Stromal cell of bone marrow (primary cell): ENCODE measurements at places on chromosomes 12 and 14.

DNA sequence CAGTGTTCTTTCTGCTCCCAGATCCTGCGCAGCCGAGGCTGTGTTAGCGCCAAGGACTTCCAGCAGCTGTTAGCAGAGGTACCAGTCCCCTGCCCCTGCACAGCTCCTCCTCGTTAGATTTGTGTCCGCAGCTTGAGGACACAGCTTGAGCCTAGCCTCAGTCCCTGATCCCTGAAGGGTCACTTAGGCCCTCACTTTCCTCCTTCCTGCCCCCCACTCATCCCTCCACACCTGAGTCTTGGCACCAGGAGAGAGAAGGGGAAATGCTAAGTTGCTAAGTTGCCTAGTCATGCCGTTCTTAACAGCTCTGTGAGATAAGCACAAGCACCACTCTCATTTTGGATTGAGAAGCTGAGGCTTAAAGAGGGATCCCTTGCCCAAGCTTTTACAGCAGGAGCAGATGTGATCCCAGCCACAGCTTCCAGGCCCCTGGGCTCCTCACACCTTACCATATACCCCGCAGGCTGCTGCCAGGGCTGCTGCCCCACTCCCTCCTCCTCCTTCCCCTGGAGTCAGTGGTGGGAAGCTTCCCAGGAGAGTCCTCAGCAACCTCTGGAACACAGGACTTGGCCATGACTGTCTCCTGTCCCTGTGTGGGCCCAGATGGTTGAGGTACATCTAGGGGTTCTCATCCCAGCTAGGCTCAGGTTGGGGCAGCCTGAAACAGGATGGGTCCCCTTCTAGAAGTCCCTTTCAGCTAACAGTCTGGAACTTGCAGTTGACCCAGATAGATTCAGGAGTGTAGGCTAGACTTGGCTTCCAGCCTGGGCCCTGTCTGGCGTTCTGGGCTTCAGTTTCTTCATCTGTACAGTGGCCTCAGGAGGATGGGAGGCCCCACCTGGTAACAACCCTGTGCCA, 975 bp downstream of the OGFOD2 start:
- DNase-seq, result no peak

DNA sequence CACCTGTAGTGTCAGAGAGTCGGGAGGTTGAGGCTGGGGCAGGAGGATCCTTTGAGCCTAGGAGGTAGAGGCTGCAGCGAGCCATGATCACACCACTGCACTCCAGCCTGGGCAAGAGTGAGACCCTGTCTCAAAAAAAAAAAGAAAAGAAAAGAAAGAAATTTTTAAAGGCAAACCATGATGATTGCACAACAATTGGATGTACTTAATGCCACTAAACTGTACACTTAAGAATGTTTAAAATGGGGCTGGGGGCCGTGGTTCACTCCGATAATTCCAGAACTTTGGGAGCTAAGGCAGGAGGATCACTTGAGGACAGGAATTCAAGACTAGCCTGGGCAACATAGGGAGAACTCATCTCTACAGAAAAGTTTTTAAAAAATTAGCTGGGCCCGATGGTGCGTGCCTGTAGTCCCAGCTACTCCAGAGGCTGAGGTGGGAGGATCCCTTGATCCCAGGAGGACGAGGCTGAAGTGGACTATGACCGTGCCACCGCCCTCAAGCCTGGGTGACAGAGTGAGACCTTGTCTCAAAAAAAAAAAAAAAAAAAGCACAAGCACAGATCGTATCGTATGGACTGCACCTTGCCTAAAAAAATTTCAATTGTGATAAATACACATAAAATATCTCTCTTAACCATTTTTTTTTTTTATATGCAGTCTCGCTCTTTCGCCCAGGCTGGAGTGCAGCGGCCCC, 32.7 kb downstream of the JAG2 start:
- no peak for DNase-seq

GRCh38 chr12:65696227-65696626, 128.1 kb upstream of the HMGA2 start:
- DNase-seq, result no peak

DNA sequence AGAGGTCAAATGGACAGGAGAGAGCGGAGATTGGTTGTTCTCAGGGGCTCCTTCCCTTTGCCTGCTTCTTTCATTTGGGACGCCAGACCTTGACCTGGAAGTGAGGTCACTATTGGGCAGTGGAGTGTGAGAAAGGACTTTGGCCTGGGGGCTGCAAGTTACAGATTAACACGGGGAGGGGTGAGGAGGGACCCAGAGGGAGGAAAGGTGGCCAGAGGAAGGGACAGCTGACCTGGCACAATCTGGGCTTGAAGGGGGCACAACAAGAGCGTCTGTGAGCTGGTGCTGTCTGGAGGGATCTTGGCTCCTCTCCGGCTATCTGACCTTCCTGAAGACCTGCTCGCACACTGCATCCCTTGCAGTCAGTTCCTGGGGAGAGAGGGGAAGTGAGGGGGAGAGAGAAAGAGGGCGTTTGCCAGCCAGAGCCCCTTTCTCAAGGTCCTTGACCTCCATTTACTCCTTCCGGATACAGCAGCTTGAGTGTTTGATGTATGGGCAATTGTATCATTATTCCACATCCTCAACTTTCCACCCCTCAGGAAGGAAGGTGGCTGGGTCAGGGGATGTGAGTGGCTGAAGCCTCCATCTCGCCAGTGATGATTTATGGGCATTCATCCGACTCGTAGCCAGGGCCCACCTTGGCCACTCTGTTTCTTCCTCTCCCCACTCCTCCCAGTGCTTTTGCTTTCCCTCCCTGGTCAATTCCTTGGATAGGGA, 4.7 kb downstream of the RBP5 start:
- no peak for DNase-seq

GRCh38 chr12:92047393-92047826, 98.2 kb downstream of the BTG1 start:
- no peak for DNase-seq

- DNase-seq, result no peak
Measured at GRCh38 chr14:22521449-22522239, 67.4 kb downstream of the DAD1 start.
